Vagina (tissue), 2 donors: ENCODE measurements at places on chromosomes 12 and 14.

DNA sequence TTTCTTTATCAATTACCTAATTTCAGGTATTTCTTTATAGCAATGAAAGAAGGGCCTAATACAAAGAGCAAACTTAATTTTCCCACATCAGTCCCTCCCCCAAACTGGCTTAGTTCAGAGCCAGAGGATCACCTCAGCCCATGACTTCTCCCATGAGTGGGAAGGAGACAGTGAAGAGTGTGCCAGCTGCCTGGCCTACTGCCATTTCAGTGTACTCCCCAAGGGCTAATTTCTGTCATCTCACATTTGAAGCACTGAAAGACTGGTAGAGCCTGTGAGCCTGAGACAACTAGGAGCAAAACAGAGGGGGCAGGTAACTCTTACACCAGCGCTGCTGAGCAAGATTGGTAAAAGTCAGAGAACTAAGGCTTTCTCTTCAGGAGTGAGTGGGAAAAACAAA, 29.1 kb upstream of the ADAM20 start:
- DNase-seq: no peak

DNA sequence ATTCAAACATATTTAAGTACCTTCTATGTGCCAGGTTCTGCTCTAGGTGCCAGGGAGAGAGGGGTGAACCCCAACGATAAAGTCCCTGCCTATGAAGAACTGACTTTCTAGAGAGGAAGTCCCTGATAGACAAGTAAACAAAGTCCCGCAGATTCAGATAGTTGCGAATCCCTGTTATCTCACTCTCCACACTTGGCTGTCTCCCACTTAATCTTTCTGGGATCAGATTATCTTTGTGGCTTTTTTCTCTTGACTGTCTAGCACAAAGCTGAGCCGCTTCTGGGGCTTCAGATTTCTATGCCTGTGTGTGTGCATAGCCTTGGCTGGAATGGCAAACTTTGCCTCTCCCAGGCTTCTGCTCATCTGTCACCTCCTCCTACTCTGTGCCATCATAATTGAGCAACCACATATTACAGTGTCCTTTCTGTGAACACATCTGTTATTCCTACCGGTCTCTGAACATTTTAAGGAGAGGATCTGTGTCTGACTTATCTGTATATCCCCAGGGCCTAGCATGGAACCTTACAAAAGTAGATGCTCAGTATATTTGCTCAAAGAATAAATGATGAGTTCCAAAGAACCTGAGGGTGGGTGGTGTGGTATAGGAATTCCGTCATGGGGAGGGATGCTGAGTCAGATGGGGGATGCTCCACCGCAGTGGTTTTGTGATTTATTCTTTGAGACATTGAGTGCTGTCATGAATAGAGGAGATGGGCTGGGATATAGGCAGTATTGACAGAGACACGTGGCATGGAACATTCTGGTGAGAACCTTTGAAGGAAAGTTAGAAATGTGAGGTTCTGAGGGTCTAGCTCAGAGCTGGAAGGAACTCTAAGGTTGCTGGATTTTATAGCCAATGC, 28.5 kb downstream of the RGS6 start:
- DNase-seq: no peak

DNA sequence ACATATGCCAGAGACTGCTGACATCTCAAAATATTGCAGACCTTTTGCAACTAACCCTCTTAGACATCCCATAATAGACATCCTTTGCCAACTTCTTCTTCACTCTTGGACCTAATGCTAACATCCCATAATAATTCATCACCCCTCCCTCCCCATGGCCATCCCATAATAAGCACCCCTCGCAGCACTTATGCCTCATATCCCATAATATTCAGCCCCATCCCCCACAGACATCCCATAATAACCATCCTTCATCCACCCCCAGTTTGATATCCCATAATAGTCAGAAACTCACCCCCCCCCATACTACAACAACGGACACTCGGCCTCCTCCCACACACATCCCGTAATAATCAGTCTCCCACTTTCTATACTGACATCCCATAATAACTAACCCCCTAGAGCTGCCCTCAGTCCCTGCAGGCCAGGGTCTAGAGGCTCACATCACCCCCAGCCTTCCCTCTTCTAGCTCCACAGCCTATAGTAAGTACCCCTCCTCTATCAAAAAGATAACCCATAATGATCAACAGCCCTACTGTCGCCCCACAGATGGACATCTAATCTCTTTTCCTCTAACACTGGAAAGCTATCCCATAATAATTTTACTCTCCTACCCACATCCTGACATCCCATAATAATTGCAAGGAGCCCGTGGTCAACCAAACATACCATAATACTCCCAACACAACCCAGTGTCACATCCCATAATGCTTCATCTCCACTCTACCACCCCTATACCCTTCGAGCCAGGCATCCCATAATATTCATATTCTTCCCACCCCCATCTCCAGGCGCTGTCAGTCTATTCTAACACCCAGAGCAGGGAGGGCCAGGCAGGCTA, 792 bp upstream of the CHD4 start:
- DNase-seq: no peak

DNA sequence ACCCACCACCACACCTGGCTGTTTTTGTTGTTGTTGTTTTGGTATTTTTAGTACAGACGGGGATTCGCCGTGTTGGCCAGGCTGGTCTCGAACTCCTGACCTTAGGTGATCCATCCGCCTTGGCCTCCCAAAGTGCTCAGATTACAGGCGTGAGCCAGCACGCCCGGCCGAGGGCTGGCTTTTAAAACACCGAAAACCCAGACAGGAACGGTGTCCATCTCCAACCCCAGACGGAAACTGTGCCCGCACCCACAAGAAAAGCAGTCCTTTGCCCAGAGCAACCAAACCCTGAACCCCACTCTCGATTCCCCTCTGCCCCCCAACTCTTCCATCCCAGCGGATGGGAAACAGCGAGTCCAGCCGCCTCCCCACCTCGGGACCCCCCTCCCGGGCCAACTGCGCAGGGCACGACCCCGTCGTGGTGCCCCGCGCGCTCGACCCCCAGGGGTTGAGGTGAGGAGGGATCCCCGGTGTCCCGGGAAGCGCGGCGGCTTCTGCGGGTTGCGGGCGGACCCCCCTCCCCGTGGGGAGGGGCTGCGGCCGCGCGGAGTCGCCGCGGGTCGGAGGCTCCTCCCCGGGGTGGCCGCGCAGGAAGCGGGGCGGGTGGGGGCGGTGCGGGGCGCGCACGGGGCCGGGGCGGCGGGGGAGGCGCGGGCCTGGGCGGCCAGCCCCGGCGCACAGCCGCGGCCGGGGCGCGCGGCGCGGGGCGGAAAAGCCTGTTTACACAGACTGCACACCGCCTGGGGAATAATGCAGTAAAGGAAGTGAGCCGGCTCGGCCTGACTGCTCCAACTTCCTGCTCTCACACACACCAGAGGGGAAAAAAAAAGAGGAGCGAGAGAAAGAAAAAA, at the start of gene ELK3:
Gene ELK3 (plus strand): TSS at position 651 of the 851 bp plus-strand sequence.
- no peak for DNase-seq

DNA sequence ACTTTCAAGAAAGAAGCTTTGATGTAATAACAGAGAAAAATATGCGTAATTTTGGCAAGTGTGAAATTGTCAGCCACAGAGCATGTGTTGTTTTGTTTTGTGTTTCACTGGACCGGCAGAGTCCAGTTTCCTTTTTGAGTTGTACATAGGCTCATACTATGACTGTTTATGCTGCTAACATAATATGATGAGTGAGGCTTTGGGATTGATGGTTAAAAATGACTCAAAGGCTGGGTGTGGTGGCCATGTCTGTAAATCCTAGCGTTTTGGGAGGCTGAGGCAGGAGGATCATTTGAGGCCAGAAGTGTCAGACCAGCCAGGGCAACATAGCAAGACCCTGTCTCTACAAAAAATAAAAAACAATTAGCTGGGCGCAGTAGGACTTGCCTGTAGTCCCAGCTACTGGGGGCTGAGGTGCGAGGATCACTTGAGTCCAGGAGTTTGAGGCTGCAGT, 487.9 kb downstream of the PCNX1 start:
- DNase-seq: no peak

GRCh38 chr14:95320078-95320895, 579 bp upstream of the CLMN start:
- DNase-seq: no peak

DNA sequence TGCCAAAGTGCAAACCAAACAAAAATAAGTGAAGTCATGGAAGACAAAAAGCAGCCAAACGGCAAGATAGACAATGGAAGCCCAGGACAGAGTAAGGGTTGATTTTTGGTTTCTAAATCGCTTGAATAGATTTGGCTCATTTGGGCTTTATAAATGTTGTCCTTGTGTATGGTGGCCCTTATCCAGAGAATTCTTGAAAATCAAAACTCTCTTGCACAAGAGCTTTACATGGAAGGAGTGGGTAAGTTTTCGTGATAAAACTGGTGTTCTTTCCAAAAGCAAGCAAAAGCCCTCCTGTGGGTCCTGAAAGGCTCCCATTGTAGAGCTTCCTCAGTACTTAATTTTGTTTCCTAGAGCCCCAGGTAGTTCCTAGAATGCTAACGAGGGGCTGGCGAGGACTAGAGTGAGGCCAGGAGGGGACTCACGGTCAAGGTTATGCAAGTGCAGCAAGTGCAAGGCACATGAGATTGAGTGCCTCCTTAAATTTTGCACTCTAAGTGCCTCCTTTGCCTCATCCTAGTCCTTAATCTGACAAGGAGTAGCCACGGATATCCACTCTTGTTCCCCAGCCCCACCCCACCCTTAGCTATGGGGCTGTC, 4.1 kb downstream of the SIX6 start:
- no peak for DNase-seq

DNA sequence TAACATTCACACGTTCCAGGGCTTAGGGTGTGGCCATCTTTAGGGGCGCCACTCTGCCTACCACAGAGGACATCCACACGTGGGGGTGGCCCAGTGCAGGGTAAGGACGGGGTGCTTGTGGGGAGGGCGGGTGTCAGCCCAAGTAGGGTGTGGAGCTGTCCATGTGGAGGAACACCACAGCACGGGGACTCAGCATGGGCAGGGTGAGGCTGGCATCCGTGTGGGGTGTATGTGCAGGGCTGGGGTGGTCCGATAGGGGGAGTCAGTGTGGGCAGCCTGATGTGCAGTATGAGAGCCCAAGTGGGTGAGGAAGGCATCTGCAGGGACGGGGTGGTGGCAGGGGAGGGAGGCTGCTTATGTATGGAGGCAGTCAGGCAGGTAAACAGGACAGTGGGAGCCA, 17.7 kb downstream of the PSMC1 start:
- peak; percentile 81 for DNase-seq

- no peak for DNase-seq
Measured at GRCh38 chr14:22276913-22277816, 311.9 kb downstream of the DAD1 start.

- DNase-seq: no peak
Measured at GRCh38 chr14:54567224-54567638, 303 bp downstream of the SAMD4A start.

- peak; percentile 93 for DNase-seq
Measured at GRCh38 chr14:68546839-68547238, 246.0 kb downstream of the ZFP36L1 start.

- no peak for DNase-seq
Measured at GRCh38 chr12:89783359-89784060, 74.9 kb upstream of the ATP2B1 start.

DNA sequence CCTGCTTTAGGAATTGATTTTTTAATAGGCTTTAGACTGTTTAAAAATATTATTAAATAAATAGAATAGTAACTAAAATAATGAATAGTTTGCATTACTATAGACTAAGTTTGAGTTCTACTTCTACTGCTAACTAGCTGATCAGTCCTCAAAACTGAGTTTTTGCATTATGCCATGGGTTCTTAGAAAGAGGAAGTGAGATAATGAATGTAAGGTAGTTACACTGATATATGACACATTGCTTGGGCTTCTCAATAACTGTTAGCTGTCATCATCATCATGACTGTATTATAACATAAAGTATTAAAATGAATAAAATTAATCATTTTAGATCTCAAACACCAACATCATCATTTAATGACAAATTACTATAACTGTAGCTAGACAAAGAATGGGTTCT, 949.7 kb downstream of the TRHDE start:
- no peak for DNase-seq

DNA sequence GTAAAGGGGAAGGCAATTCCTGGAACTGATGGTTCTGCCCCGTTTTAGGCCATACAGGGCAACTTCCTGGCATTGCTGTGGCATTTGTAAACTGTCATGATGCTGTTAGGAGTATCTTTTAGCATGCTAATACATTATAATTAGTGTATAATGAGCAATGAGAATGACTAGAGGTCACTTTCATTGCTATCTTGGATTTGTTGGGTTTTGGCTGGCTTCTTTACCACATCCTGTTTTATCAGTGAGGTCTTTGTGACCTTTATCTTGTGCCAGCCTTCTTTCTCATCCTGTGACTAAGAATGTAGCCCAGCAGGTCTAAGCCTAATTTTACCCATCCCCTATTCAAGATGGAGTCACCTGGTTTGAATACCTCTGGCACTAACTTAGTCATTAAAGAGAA, 51.2 kb downstream of the TESPA1 start:
- DNase-seq: no peak

- DNase-seq: no peak
Measured at GRCh38 chr12:62135553-62136200, 124.5 kb upstream of the USP15 start.

DNA sequence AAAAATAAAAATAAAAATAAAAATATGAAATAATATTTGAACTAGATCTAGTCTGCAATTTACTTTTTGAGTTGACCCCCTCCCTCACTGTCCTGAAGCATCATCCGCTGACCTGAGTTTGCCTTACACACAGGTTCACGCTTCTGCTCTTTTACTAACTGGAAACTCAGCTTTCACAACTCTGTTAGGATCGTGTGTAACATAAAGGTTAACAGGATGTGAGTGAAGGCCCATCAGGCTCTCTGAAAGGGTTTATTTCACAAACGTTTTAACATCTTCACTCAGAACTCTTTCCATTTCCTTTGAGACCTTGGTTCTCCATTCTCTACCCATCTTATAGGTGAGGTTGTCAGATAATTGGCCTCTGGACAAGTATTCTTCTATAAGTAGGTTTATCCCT, 191.4 kb downstream of the FOXN3 start:
- no peak for DNase-seq

DNA sequence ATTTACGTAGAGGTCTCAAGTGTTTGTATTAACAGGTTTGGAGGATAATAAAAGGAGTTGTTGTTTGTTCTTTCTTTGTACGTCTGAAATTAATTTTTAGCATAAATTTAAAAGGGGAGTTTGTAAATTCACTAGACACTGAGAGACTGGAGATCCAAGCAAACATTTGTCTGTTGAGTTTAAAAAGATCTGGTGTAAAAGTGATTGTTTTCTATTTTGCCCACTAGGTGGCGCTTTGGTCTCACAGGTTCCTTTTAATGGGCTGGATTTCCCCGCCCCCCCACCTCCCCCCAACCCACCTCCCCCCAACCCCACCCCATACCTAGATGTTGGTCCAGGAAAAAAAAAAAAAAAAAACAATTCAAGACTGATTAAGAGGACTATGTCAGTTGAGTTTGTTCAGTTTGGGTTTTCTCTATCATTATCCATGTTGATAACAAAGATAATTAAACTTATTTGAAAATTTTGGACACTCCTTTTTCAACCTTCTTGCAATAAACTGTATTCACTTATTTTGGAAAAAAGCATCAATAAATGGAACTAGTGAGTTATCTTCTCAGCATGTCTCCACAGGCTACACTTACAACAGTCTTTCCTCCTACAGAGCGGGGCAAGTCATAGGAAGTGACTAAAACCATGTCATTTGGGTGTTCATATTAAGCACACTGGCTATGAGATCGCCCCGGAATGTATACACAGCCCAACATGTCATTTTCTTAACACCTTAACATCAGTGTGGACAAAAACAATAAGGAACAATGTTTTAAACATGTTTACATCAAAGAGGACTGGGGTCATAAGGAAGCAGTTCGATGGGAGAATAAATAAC, 841.1 kb downstream of the NRXN3 start:
- no peak for DNase-seq
